Hepatocyte (in vitro differentiated cells): ENCODE measurements at places on chromosomes 3 and 15. TPM values are rescaled to one million over a fixed set of nuclear protein-coding genes. Genes with fewer than 3 reads are reported as not detected.

The SLC9A9 gene
- 5.0 and 6.8 TPM in 2 replicates for total RNA-seq

DNA sequence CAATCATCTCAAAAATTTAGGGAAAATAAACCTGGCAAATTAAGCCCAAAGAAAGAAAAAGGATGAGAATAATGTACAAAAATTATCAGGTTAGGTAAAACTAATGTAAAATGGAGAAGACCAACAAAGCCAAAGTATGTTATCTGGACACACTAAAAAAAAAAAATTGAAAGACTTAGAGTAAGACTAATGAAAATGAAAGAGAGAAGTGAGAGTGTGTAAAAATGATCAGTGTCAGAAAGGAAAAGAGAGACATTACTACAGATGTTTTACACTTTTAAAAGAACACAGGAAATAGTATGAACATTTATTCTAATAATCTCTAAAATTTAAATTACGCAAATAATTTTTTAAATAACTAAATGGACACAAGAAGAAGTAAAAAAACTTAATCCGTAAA, 573.3 kb upstream of the NR2F2 start:
- no peak for DNase-seq

GRCh38 chr3:127588806-127589577, 1.5 kb downstream of the TPRA1 start:
- peak; percentile 79 for DNase-seq

GRCh38 chr15:83164771-83165404, 42.7 kb downstream of the HDGFL3 start:
- DNase-seq = no peak

DNA sequence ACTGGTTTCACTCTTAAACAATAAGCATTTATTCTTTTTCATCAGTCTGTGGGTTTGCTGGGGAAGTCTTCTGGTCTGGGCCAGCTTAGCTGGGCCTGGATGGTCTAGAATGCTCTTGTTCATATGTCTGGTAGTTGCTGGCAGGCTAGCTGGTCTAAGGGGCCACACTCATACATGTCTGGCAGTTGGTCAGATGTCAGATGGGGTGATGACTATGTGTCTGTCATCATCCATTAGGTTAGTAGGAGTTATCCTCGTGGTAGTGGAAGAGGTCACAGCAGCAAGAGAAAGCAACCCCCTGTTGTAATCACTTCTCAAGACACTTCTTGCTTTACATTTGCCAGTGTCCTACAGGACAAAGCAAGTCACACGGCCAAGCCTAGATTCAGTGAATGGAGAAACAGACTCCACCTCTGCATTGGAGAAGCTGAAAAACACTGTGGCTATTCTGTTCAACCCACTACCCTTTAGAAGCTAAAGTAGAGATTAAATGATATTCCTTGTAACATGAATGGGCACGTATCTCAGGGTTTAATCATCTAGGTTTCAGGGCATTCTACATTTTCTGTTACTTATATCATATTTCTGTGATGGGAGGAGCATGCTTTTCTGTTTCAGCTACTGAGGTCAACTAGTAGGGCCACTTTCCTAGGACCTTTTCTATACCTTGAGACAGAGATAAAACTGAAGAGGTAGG, 5.5 kb upstream of the ARID3B start:
- no peak for DNase-seq

The DMXL2 gene
- 30.8 and 31.4 TPM in 2 replicates for total RNA-seq

DNA sequence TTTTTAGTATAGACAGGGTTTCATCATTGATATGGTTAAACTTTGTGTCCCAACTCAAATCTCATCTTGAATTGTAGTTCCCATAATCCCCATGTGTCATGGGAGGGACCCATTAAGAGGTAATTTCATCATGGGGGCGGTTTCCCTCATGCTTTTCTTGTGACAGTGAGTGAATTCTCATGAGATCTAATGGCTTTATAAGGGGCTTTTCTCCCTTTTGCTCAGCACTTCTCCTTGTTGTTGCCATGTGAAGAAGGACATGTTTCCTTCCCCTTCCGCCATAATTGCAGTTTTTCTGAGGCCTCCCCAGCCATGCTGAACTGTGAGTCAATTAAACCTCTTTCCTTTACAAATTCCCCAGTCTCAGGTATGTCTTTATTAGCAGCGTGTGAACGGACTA, 20.2 kb upstream of the ZNF710 start:
- no peak for DNase-seq

- peak; percentile 58 for DNase-seq
These were observed 82.5 kb downstream of the TOP2B start for GRCh38 chr3:25582242-25582641.

- no peak for DNase-seq
These were observed 235.7 kb downstream of the SATB1 start for GRCh38 chr3:18189282-18190050.

- DNase-seq = no peak
These were observed 130.5 kb upstream of the NR2E3 start for GRCh38 chr15:71679793-71680353.

GRCh38 chr3:87318617-87319021, 42.2 kb upstream of the POU1F1 start:
- no peak for DNase-seq

- DNase-seq = no peak
These were observed 389.7 kb upstream of the ROBO1 start for GRCh38 chr3:80157546-80157945.
